Foreskin fibroblast (primary cell): ENCODE measurements at places on chromosomes 4 and X.

DNA sequence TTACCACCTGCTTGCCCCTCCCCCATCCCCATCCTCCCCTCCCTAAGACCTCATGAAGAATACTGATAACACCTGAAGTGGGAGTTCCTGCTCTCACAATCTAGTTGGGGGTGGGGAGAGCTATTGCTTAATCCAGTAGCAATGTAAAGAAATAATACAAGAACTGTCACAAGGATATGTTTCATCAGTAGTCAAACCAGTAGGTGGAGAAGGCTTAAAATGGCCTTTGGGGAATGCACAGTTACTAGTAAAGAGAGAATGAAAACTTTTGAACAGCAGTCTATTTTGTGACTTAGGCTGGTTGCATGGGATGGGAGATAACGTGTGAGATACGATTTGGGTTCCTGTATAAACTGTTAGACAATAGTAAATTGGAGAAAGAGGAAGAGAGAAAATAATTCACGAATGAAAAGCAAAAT is 6.0 kb downstream of the GALNT7 start:
- DNase-seq: peak; percentile 18

DNA sequence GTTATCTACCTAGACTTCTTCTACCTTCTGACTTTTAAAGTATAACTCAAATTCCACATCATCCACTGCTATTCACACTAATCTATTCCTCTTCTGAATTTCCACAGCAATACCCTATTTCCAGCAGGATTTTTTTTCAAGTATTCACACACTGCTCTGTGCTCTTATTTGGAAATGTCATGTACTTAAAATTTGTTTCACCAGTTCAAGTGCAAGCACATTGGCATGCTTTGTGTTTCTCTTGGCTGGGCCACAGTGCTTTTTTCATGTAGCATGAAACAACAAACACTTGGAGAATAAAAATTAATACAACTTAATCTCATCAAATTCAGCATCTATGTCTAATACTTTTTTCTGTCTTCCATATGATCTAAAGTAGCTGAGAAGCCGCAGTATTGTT is 161.8 kb upstream of the PCDH18 start:
- peak; percentile 80 for DNase-seq

DNA sequence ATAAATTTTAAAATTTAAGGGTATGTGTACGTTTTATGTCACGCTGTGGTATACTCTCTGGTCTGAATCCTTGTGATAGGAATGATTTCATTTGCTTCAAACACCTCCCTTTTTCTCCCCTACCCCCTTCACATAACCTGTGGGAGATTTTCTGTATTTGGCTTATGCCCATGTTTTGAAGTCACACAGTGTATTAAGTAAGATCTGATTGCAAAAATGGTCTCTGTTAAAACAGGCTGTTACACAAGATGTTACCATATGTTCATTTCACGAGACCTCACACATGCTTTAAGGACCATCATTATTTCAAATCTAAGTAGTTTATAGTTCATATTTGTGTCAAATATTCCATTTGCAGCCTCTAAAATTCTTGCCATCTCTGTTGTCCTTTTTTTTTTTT is 63.5 kb downstream of the TMEM131L start:
- peak; percentile 42 for DNase-seq

DNA sequence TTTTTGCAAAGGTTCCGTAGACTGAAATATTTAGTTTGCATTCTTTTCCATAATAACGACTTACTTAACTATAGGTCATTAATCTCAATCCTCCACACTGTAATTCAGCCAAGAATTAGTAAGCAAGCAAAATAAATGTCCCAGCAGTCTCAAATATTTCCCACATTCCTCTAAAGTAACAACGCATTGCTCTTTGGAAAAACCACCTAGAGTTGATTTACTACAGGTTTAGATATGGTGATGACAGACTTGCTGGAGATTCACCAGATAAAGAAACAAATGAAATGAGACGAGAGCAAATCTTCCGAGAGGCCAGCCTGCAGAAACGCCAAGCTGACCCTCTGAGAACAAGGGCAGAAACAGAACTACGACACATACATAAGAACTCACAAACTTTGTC is 28.9 kb downstream of the TENM3 start:
- no peak for DNase-seq

GRCh38 chr4:72006586-72006985 is 25.2 kb upstream of the NPFFR2 start:
- no peak for DNase-seq

GRCh38 chr4:80831383-80832361 is 198.8 kb upstream of the BMP3 start:
- peak; percentile 43 for DNase-seq

GRCh38 chr4:133127500-133127899 is 21.6 kb upstream of the PCDH10 start:
- DNase-seq: no peak

DNA sequence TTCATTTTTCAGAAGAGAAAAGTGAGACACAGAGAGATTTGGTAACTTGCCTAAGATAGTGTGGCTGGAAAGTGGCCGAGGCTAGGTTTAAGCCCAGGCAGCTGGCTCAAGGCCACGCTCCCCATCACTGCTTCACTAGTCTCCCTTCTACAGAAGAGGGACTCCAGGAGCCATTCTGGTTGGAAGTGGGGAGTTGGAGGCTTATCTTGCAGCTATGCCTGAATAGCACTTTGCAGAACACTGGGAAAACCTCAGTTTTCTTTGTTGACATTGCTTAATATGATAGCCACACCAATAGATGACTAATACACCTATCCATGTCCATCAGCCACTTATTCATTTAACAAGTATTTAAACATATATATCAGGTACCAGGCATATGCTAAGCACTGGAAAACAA is 18.5 kb downstream of the LRRC66 start:
- DNase-seq: no peak

GRCh38 chr4:22667332-22667940 is 25.3 kb upstream of the GBA3 start:
- DNase-seq: no peak

GRCh38 chrX:25003066-25003849 is 12.5 kb downstream of the ARX start:
- no peak for DNase-seq

DNA sequence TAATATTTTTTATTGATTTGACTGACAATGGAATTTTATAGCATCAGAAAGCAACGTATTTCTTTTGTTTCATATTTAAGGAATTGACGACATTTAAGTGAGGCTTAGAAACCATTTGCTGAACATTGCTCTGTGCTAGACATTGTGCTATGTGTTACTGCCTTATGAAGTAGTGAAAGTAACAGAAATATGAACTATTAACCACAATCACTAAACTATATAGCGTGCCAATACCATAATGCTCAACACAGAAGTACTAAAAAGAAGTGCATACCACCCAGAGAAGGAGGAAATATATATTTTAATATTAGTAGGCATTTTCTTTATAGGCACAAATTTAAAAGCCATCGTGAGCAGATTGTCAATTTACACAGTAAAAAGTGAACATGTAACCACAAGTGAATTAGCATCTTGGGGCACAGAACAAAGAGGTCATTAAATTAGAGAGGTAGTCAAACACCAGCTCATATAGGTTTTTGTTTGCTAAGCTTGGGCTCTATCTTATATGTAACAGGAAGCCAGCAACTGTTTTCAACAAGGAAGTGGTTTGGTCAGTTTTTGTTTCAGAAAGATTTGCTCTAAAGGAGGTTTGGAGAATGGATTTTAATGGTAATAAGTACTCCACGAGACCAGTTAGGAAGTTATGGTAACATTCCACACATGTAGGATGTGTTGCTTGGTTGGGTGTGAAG is 270.7 kb downstream of the GRXCR1 start:
- no peak for DNase-seq

DNA sequence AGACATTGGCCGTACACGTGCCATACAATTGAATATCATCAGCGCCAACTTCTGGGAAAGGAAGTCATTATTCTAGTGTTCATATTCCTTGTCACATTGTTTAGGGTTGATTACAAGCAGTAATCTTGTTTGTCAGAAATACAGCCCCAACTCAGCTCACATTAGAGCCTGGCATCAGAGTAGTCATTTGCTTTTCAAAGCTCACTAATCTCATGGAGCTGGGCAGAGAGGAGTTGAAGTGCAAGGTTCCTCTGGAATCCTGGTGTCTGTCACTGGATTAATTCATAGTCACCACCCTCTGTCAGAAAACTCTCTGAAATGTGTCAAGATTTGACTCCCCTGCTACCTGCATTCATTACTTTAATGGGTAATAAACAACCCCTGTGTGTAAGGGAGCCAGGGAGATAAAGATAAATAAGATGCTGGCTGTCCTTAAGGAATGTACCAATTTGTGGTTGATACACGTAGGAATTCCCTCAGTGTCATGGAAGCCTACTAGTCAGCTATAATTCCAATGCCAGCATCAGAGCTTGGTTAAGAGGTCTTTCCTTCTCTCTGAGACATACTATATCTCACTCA is 43.7 kb upstream of the S100G start:
- DNase-seq: no peak

DNA sequence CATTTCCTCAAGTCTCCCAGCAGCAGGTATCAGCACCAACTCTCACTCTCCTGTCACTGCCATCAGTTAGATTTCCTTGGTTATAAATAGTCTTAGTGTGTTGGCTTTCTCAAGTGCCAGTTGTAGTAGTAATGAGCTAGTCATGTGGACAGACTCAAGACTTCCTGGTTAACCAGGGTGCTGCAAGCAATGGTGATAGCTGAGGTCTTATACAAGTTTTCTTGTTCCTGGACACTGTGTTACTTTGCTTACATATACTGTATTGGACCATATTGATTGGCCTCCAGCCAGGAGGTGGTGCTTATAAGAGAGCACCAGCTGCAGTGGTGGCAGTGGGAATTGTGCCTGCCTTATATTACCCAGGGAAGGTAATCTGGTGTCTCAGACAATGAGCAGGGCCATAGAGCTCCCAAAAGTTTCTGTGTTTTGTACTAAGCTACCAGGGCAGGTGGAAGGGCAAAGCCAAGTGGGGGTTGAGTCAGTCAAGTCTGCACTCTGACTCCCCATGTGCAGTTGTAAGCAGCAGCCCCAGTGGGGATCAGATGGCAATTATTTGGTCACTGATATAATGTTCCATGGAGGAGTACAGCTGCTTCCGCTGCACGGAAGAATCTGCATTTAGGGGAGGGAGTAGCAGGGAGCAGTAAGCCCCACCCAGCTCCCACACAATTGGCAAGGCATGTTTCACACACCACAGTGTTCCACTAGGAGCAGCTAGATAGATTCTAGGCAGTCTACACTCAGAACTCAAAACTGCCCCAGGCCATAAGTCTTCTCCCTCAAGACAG is 24.1 kb upstream of the ZDHHC15 start:
- DNase-seq: no peak

DNA sequence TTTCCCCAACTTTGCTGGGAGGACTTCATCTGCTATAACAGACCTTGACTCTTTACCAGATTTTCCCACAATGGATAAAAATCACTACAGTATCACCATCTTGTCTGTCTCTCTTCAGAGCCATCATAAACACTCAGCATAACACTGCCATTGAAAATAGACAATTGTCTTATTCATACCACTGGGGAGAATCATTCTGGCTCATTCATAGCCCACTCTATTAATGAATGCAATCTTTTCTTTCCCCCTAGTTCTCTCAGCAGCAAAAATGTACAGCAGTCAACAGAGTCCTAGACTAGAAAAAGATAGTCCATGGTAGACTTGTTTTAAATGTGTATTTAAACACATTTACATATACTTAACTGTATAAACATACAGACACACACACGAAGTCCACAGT is 19.2 kb downstream of the SLC9A7 start:
- DNase-seq: no peak

- DNase-seq: no peak
Observed at GRCh38 chr4:42488554-42488953, 91.3 kb downstream of the SHISA3 start.

- no peak for DNase-seq
Observed at GRCh38 chrX:2793752-2794151, 35.0 kb upstream of the GYG2 start.

DNA sequence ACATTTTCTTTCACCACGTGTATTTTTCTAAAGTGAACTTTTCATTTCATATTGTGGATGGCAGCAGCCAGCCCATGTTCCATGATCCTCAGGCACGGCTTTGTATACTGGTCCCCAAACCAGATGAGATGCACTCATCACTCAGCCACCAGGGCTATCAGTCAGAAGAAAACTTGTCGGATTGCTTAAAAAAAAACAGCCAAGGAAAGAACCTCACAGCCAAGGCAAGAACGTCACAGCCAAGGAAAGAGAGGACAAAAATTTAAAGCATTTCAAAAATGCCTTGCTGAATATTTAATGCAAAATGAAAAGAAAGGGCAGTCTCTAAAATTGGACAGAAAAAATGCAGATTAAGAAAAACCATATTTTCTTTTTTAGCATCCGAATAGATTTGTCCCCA is 333.3 kb downstream of the PDGFC start:
- no peak for DNase-seq

DNA sequence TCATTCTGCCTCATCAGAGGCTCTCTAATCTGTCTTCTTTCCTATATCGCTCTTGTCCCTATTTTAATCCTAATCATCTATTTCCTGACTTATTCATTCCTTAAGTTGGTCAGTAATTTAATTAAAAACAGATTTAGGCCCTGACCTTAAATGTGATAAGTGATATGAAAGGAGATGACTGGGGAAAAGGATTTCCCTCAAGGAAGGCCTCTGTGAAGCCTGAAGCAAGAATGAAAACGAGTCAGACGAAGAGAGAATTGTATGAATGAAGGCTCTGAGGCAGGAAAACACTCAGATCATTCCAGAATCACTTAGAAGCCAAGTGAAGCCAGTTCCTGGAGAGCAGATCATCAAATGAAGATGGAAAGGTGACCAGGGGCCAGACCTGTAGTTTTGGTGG is 22.1 kb downstream of the PKD2 start:
- DNase-seq: peak; percentile 73

GRCh38 chr4:172698256-172698655 is 470.4 kb upstream of the GALNT7 start:
- no peak for DNase-seq

GRCh38 chrX:119677654-119677981 is 15.3 kb downstream of the SEPTIN6 start:
- DNase-seq: no peak

GRCh38 chrX:17922303-17922702 is 61.2 kb upstream of the RAI2 start:
- DNase-seq: peak; percentile 19

GRCh38 chr4:182973511-182973911 is 56.3 kb upstream of the DCTD start:
- no peak for DNase-seq
